ENCODE measurements at places on chromosomes 11 and 22.
A peak's percentile ranks its signal among the peaks of the same experiment; 100 is the strongest.

DNA sequence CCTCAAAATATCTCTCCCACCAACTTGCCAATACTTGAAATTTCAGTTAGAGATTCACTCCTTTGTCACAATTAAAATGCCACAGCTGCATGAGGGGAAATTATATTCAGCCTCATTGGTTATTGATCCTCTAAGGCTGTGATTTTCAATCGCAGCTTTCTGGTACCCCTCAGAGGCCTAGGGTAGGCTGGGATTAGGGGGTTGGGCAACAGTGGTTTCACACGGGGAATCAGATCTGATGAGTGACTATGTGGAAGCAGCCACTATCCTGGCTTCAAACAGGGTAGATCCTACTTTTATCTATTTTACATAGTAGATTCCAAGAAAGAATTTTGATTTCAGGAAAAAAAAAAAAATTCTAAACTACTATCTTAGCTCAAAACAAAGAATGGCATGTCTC is 252.5 kb downstream of the DCDC1 start:
- DNase-seq: no peak

DNA sequence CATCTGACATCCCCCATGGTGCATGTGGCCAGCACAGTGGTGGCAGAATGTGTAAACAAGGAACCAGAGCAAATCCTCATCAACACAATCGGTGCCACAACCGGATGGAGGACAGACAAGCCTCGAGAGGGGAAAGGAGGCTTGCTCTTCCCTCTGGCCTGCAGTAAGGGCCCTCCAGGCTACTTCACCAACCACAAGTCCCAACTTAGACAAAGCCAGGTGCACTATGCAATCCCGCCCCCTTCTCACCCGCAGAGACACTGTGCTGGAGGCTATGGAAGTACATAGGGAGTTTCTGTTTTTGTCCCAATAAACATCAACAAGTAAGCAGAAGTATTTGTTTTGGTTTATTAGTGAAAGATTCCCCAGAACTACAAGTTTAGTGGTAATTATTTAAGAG is 54.3 kb downstream of the SPATA19 start:
- DNase-seq: no peak

DNA sequence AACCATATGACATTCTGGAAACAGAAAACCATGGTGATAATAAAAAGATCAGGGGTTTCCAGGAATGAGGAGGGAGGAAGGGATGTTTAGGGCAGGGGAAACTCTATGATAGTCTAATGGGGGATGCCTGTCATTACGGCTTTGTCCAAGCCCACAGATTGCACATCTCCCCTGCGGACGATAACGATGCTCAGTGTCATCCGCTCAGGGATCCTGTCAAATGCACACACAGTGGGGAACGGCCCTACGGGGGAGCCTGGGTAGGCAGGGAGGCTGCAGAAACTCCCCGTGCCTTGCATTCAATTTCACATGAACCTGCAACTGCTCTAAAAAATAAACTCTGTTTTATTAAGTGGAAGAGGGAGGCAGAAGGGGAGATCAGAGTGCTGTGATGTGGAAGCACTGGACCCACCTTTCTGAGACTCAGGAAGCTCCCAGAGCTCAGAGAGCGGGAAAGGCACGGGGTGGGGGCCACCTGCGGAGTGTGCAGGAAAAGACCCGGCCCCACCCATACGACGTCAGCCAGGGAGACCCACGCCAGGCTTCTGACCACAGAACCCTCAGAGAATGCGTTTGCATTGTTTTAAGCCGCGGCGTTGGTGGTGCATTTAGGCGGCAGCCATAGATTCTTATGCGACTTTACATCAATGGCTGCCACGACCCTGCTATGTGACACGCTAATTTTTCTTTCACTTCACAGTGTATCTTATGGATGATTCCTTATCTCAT is 543.5 kb downstream of the BRD1 start:
- no peak for DNase-seq

DNA sequence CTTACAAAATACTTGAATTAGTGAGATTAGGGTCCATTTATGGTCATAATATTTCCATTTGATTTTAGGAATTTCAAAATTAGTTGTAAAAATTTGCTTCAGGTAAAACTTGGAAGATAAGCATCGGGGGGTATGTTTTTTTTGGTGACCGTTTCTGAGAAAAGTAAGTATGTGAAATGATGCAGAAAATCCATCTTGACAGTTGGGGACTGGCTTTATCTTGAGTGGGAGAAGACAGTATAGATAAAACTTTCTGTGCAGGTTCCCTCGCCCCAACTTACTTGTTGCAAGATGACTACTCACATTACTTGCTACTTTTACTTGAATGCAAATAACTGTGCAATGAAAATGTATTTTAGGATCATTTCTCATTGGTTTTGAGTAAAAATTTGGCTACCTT is 49.5 kb downstream of the DNAJC24 start:
- DNase-seq: no peak

DNA sequence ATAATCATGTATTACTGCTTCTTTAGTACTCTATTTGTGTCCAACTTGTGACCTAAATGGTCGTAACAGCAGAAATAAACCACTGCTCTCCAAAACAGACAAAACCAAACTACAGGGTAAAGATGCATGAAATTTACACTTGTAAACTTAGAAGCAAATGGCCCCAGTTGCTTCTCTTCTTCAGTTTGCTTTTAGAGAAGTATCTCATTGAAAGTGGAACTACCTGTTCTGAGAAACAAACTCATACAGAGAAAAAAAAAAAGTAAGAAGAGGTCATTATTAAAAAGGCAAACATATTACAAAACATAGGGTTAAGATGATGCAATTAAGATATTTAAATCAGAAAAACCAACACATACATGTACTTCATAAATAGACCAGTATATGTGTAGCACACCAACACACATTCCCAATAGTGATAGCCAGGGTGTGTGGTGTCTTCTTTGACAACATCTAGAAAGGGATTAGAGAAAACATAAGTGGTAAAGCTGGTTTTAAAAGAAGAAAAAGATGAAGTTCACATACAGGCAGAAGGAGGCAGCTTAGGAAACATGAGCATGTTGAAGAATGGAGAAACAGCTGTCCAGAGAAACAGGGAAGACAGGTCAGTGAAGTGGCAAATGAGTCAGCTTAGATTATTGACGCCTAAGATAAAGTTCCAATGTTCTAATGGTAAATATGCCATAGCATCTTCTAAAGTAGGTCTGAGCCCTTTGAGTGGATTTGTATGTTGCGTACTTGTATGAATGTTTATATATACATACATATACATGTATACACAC is 844.7 kb upstream of the CCDC90B start:
- no peak for DNase-seq

GRCh38 chr11:77109236-77110019 is 6.8 kb downstream of the OMP start:
- no peak for DNase-seq

- DNase-seq: no peak
Observed at GRCh38 chr11:30348035-30348434, 25.1 kb downstream of the ARL14EP start.

DNA sequence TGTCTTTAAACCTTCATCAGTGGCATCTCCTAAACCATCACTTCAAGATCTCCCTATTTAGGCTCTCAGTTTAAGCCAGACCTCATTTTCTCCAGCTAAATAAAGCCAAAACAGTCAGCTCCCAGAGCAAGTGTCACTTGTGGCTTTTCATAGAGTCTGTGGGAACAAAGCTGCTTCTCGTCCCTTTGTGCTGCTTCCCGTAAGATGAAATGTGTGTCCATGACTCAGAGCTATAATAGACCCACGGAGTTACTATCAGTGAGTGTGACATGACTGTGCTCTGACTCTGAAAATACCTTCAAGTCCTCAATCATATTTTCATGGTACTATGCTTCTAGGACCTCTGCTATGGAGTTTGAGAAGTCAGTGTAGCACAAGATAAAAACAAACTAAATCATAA is 57.3 kb upstream of the SLN start:
- DNase-seq: peak; percentile 33

DNA sequence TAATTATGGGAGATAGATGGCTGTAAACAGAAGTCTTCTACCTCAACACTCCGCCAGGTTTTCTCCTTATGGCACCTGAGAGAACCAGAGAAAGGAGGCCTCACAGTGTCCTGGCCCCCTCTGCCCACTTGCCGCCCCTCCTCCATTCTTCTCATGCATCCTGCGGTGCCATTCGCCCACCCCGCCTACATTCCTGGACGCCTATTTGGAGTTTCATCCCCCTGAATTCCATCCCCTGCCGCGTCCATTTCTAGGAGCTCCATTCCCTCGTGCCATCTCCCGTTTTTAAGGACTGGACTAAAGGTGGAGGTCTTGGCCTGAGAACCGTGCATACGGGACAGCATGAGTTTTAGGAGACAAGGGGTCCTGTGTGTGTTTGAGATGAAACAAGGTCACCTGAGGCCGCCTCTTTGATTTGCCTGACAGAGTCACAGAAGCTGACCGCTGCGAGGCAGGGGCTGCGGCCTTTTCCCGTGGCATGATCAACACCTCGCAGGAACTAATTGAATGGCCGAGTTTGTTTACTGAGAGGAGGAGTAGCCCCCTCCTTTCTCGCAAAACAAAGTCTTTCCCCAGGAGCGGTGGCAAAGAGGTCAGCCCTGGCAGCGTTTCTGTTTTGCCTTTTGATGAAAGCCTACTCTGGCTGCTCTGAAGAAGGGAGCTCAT is 246.2 kb downstream of the ST3GAL4 start:
- no peak for DNase-seq

- no peak for DNase-seq
Observed at GRCh38 chr11:81705283-81705682, 1028.4 kb downstream of the FAM181B start.

- DNase-seq: no peak
Observed at GRCh38 chr11:33358150-33358831, 101.1 kb downstream of the HIPK3 start.

- no peak for DNase-seq
Observed at GRCh38 chr11:28743061-28743550, 634.9 kb downstream of the METTL15 start.

- DNase-seq: no peak
Observed at GRCh38 chr22:47152938-47153337, 390.5 kb downstream of the TBC1D22A start.

GRCh38 chr22:44147008-44147645 is 33.6 kb upstream of the PARVG start:
- DNase-seq: no peak

DNA sequence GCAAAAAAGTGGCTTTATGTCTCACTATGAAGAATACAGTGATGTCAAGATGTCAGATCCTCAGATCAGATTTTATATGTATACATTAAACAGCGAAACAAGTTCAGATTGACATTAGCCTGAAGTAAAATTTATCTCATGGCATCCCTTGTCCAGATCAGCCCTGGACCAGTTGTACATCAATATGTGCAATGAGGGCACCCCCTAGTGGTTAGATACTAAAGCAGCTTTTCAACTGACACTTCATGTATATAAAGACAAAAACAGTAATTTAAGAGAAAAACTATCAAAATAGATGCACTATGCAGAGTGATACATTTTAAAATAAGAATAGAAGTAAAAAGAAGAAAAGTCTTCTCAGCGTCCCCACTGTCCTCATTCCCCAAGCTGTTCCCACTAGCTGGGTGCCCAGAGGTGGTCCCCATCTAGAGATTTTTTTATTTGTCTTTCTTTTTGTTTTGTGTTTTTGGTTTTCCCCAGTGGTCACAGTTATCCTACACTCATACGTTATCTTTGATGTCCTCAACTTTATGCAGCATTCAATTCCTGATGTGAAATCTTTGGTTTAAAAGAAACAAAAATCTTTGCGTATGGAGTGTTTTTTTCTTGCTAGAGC is 2193.4 kb upstream of the RAG2 start:
- DNase-seq: peak; percentile 45

- no peak for DNase-seq
Observed at GRCh38 chr22:45799291-45799690, 127.7 kb downstream of the ATXN10 start.

- no peak for DNase-seq
Observed at GRCh38 chr11:123046473-123047259, 15.3 kb downstream of the HSPA8 start.

GRCh38 chr22:19970031-19970478 is 28.4 kb upstream of the TXNRD2 start:
- DNase-seq: no peak

- peak; percentile 58 for DNase-seq
Observed at GRCh38 chr11:111429066-111429506, 50.0 kb upstream of the POU2AF1 start.

DNA sequence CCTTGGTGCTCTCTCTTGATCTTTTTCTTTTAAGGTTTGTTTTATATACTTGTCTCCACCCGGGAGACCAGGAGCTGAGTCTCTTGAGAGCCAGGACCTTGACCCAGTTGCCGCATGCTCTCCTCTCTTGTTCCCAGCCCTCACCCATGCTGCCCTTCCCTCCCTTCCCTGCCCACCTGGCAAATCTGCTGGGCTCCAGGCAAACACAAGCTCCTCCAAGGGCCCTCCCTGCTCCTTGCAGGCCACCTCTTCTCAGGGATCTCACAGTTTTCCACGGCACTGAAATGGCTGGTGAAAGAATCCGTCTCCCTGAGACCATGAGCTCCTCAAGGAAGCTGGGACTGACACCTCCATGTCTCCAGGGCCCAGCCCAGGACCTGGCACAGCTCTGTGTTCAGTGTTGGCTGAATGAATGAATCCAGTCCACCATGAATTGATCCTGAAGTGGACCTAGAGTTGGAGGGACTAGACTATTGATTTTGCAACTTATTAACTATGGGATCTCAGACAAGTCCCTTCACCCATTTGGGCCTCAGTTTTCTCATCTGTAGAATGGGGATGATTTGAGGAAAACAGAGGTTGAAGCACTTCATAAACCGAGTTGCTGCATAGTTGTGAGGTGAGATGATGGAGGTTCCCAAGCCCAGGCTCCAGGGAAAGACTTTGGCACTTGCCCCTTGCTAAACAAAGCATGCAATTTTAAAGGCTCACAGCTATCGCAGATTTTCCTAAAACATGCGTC is 25.1 kb upstream of the FBLN1 start:
- DNase-seq: no peak

DNA sequence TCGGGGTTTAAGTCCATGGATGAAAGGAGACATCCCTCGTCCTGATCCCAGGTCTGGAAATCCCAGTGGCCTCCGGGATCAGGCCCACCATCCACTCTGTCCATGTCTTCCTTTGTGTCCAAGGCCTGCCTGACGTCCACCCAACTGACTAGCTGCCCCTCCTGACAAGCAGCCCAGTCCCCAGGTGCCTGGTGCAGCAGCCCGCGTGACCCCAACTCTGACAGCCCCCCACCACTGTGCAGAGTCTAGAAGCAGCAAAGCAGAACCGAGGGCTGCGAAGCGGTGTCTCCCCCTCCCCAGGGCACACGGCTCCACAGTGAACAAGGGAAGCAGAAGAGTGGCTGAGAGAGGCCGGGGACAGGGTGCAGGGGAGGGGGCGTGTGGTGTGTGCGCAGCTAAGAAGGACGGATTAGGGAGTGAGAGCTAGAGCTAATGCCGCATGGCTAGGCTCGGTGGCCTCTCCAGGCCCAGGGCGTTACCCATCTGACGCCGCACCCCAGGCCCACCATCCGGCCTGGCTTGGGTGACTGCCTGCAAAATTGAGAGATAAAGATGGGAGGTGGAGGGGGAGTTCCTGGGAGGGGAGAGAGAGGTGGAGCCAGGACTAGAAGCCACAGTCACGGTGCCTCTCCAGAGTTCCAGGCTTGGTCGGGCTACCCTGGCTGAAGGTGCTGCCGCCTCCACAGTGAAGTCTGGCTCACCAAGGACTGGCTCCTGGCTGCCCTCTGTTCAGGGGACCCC is 16.6 kb upstream of the BAIAP2L2 start:
- DNase-seq: no peak

GRCh38 chr22:27383896-27384295 is 417.7 kb downstream of the MN1 start:
- no peak for DNase-seq

- DNase-seq: no peak
Observed at GRCh38 chr11:89181111-89181510, 3.4 kb downstream of the TYR start.
